ENCODE measurements at places on chromosomes 11 and 22.

DNA sequence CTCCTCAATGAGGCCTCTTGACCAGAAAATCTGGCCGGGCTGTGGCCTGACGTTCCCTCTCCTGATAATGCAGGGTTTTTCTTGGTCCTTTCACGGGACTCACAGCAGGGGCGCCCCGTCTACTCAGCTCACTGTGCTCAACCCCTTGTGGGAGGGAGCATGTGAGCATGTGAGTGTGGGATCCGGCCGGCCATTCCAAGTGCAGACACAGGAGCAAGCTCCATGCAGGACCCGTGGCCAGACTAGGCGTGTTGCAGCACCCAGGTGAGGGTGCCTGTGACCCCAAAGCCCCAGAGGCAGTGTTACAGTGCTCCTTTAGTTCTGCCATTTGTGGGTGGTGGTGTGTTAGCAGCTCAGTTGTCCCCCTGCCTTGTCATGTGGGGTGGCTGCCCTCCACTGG lies 18.0 kb downstream of the DHCR7 start:
- no peak for DNase-seq

GRCh38 chr11:110738641-110739040 lies 26.4 kb upstream of the ARHGAP20 start:
- DNase-seq = no peak

GRCh38 chr11:64553554-64554201 lies 37.3 kb upstream of the SLC22A12 start:
- DNase-seq = peak; percentile 61

GRCh38 chr22:28171712-28172111 lies 252.7 kb upstream of the PITPNB start:
- DNase-seq = no peak

GRCh38 chr11:70112017-70112434 lies 33.9 kb downstream of the ANO1 start:
- DNase-seq = no peak
